Hepatocyte (in vitro differentiated cells): ENCODE measurements at places on chromosomes 5 and 9.

- DNase-seq = no peak
Observed at GRCh38 chr5:74540622-74541021, 99.9 kb downstream of the ENC1 start.

GRCh38 chr5:113939988-113940387, 421.9 kb upstream of the KCNN2 start:
- DNase-seq = no peak

GRCh38 chr5:77629509-77630113, 8.9 kb downstream of the OTP start:
- no peak for DNase-seq

DNA sequence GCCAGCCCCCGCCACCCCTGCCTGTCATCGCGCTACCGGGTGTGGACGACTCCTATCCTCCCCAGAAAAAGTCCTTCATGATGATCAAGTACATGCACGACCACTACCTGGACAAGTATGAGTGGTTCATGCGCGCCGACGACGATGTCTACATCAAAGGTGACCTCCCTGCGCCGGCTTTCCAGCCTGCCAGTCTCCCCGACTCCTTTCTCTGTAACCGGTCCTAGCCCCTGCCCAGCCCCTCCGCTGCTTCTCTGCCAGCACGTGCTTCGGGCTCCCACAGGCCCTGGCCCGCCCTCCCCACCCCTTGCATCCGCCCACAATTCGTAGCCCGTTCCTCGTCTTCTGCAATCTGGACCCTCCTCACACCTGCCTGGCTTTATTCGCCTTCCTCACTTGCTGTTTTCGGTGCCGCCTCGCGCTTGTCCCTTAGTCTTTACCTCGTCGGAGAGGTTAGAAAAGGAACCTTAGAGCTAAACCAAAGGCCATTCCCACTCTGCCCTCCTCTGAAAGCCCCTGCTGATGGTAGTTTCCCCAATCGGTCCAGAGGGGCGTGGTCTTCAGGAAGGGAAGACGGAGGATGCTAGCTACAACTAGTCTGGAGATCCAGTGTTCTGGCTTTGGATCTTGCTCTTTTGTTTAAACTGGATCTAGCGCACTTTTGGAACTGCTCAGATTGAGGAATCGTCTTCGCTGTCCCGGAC, 1.4 kb downstream of the CHSY3 start:
- peak; percentile 51 for DNase-seq

DNA sequence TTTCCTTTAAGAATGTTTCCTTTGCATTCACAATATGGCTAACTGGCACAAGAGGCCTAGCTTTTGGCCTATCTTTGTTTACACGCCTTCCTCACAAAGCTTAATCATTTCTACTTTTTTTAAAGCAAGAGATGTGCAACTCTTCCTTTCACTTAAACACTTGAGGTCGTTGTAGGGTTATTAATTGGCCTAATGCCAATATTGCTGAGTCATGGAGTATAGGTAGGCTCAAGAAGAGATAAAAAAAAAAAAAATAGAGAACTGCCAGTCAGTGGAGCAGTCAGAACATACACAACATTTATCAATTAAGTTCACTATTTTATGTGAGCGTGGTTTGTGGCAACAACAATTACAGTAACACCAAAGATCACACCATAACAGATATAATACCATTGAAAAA, 5.9 kb downstream of the FKBP15 start:
- peak; percentile 20 for DNase-seq

- DNase-seq = no peak
Observed at GRCh38 chr5:3218916-3219650, 376.5 kb upstream of the IRX1 start.
